ENCODE measurements at places on chromosomes 3 and 15.

DNA sequence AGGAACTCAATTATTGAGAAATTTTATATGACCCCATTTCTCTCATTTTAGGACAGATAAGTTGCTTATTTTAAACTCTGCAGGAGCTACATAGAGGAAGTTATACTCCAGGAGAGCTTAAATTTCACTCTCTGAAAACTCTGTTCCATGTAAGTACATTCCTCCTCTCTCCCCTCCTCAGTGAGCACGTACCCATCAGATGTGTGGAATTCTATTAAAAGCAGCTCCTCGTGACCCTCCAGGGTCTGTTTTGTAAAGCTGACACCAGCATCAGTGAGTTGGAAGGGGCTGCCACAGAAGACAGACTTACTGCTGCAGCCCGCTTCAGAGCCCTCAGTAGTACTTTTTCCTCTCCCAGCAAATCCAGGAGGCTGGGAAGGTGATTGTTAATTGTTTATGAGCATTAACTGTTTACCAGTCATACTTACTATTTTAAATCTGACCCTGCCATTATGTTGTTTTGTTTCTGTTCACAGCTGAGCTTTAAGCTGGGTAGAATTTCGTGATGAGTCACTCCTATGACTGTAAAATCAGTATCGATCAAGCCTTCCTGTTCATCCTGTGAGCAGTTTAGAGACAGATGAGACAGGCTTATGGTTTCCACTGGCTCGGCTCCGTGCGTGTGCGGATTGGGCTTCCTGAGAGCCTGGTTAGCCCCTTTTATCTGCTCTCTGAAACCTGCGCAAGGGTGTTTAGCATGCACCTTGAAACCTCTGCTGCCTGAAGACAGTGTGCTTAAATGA, 20.4 kb downstream of the IGF1R start:
- DNase-seq = no peak

GRCh38 chr3:126979046-126979628, 3.8 kb upstream of the PLXNA1 start:
- no peak for DNase-seq

- DNase-seq = no peak
These were observed 21.8 kb upstream of the BCHE start for GRCh38 chr3:165859061-165859460.

DNA sequence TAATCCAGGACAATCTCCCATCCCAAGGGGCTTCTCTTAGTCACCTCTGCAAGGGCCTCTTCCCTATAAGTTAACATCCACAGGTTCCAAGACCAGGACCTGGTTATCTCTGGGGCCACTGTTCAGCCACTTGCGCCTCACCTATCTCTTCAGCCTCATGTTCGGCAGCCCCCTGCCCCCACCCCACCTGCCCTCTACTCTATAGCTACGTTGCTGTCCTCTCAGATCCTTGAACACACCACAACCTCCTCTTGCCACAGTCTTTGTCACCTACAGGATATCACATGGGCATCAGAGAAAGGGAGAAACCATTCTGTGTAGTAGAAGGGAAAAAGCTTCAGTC, 33.9 kb downstream of the SLC41A3 start:
- no peak for DNase-seq

Data from C1 segment of cervical spinal cord (tissue), 14 donors.